NCI-H524 (cell line): ENCODE measurements at places on chromosomes 1 and 21.

- no peak for DNase-seq
Measured at GRCh38 chr21:31847761-31848160, 25.1 kb upstream of the HUNK start.

DNA sequence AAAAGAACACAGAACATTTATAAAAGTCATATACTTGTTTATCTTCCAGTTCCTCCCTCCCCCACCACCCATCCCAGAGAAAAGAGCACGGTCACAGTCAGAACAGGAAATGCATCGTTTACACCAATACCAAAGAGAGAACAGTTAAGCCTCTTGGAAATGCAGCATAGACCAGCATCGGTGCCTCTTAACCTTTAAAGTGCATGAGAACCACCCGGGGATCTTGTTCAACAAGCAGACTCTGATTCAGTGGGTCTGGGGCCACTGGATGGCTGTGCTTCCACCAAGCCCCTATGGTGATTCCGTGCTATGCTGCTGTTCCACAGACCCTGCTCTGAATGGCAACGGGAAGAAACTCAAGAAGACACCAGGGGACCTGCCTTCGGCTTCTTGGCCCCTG is 19.2 kb downstream of the FAM89A start:
- no peak for DNase-seq

GRCh38 chr1:156602557-156602993 is 1.3 kb upstream of the GPATCH4 start:
- DNase-seq = peak; percentile 45

DNA sequence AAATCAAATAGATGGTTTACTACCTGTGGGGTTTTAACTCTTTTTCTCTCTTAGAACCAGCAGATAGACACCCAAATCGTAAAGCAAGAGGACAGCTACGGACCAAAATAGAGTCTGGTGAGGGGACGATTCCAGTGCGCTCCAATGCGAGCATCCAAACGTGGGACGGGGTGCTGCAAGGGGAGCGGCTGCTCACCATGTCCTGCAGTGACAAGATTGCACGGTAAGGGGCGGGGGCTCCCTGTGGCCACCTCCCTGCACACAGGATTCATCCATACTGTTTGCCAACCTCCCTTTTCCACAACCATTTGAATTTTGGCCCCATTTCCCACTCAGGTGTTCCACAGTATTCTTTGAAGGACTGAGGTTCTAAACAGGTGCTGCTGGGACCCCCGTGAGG is 102.8 kb downstream of the POFUT2 start:
- no peak for DNase-seq

DNA sequence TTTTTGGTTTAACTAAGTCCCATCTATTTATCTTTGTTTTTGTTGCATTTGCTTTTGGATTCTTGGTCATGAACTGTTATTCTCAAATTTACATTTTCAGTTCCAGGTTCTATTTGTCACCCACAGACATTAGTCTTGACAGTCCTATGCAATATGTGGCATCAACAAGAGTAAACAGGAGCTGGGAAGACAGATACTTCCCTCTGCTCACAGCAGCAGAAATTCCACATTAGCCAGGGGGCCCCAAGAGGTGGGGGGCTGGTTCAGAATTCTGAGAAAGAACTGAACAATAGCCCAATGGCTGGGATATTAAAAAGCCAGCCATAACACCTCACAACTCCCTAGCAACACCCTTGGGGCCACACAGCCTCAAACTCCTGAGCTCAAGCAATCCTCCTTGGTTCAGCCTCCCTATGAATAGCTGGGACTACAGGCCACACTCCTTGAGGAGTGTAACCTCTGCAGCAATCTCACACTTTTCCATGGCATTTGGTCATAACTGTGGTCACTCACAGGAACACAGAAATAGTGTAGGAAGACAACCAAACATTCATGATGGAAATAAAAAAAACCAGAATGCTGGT is 67.8 kb downstream of the ERG start:
- DNase-seq = no peak

DNA sequence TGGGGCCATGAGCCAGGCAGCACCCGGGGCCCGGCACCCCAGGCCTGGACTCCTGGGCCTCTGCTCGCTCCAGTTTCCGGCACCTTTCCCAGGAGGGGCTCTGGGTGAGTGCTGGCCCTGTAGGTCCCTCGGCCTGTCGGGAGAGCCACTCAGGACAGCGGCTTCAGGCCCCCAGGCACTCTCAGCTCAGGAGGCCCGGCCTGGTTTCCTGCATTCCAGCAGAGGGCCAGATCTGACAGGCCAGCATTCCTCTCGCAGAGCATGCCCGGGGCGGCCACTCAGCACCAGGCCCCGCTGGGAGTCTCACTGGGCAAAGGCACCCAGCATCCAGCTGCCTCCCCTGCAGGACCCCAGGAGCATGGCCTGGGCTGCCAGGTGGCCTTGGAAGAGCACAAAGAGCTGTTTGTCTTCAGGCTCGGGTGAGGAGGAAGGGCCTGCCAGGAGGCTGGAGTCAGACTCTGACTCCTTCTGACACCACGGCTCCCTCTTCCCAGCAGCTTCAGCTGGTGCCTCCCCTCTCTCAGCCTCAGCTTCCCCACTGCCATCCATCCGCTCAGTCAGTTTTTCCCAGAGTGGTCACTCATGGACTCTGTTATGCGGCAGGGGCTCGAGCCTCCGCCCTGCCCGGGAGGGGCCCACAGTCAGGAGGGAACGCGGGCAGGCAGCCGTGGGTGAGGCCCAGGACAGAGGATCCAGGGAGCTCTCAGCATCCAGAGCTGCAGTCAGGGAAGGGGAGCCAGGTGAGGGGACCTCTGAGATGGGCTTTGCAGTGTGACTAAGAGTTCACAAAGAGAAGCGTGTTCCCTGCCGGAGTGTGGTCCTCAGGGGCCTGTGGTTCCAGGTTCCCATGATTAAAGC is 51.7 kb downstream of the WNT9A start:
- no peak for DNase-seq

- peak; percentile 26 for DNase-seq
Measured at GRCh38 chr21:43864313-43864961, 586 bp upstream of the AGPAT3 start.

GRCh38 chr21:15967661-15968060 is 237.9 kb downstream of the USP25 start:
- no peak for DNase-seq

GRCh38 chr1:118101999-118102398 is 83.0 kb downstream of the SPAG17 start:
- no peak for DNase-seq

GRCh38 chr1:98546319-98546718 is 115.2 kb upstream of the SNX7 start:
- no peak for DNase-seq

- peak; percentile 15 for DNase-seq
Measured at GRCh38 chr1:40861224-40862003, 749 bp downstream of the CITED4 start.

- DNase-seq = no peak
Measured at GRCh38 chr21:28256420-28256831, 736.3 kb downstream of the LTN1 start.

GRCh38 chr1:168570652-168571051 is 5.8 kb upstream of the XCL1 start:
- DNase-seq = no peak

- peak; percentile 31 for DNase-seq
Measured at GRCh38 chr1:150257624-150258585, at the start of gene CA14. Gene CA14 (plus strand): TSS chr1:150257774. CDS start chr1:150258129, 355 bp downstream.

DNA sequence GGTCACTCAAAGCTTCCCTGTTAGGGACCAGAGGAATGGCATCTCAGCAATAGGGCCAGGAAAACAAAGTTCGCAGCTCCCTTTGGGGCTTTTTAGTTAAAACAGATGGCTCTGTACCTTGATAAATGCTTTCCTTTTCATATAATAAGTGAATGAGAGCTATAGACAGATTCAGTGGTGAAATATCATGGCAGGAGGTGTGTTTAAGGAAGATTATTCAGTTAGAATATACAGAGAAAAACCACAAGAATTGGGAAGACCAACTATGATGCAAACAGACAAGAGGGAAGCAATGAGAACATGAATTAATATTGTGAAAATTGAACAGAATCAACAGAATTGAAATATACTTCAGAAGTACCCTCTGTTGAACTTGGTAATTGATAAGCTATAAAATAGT is 379.4 kb downstream of the PLPP3 start:
- DNase-seq = no peak
